ENCODE measurements at places on chromosomes 3 and 15. TPM values are rescaled to one million over a fixed set of nuclear protein-coding genes. Genes with fewer than 3 reads are reported as not detected.

Gene BTLA
- not detected for total RNA-seq

Gene PLSCR2
- total RNA-seq: not detected

Gene TMEM108
- not detected for total RNA-seq

Gene CD200R1
- total RNA-seq: not detected

Gene CTDSPL2
- total RNA-seq: 73.8 TPM

DNA sequence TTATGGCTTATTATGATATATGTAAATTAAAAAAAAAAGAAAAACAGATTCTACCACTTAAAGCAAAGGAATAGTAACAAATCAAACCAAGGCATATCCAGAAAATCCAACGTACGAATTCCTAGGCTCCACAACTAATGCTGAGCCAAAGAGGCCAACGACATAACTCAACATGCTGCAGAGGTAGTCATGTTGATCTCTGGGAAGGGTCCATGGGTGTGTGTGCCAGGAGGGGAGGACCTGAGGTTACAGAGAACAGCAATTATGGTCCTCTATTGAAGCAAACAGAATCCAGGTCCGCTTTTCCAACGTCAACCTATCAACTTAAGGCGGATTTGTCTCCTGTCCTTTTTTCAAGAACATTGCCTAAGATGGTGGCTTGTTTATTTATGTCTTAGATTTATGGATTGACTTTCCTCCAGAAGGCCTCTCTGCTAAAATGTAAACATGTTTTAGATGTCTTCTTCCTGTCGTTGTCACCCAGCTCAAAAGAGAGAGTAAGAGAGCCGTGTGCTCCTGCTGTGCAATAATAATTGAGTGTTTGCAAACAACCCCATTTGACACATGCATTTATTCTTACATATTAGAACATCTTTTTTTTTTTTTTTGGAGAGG, 20.4 kb downstream of the NANOGP8 start:
- no peak for DNase-seq

DNA sequence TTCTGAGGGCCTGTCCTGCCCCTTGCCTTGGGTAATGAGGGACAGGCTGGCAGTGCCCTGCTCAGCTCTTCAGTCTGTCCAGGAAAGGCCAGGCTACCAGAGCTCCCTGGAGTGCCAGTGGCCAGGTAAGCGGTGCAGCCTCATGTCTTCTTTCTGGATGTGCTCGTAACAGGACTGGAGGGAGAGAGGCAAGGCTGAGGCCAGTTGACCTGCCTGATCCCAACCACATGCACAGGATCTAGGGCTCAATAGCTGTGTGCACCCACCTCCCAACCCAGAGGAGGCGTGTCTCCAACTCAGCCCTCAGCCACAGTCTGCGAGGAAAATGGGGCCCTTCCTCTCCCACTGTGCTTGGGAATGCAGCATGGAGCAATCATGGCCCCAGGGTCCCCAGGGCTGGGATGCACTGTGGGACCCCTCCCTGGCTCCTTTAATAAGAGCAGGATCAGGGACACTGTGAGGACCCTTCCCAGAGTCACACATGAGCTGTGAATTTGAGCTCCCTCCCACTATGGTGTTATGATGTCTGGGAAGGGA, 22.5 kb downstream of the ALS2CL start:
- no peak for DNase-seq

- DNase-seq: no peak
Observed at GRCh38 chr3:139534455-139534812, 5.1 kb downstream of the RBP1 start.

- no peak for DNase-seq
Observed at GRCh38 chr15:42036112-42036905, 15.5 kb upstream of the PLA2G4E start.

DNA sequence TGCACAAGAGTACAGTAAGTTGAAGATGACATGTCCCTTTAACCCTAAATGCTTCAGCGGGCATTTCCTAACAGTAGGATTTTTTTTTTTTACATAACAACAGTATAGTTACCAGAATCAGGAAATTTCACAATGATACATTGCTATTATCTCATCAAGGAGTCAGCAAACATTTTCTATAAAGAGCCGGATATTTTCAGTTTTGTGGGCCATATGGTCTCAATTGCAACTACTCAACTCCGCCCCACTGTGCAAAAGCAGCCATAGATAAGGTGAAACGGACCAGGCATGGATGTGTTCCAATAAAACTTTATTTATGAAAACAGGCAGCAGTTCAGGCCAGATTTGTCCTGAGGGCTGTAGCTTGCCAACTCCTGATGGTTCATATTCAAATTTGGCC, 130.6 kb downstream of the SMAD6 start:
- DNase-seq: peak; percentile 25

DNA sequence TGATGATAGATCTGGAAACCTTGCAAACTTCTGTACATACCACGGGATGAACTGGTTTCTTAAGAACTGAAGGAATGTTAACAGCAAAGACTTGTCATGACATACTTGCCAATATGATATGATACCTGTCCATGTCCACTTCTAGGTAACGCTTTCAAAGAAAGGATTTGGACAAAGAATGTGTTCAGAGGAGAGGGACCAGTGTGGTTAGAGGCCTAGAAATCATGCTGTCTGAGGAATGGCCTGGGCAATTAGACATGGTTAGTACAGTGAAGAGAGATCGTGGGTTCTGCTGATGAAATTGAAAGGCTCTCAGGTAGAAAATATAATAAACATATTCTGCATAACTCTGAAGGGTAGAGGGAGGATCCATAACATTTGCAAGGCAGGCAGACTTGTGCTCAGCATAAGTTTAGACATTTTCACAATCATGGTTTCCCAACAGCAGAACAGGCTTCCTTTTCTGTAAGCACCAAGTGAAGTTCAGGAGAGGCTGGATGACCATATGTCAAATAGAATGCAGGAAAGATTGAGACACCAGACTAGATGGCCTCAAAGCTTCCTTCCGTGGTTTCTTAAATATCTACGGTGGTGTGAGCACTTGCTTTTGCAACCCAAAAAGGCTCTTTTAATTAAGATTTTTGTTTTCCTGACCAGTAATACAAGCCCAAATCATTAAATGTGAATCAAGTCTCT, 39.9 kb downstream of the TGFBR2 start:
- no peak for DNase-seq

- peak; percentile 46 for DNase-seq
Observed at GRCh38 chr3:188421151-188421821, 267.3 kb downstream of the LPP start.

GRCh38 chr3:125062904-125063618, 7.3 kb upstream of the HEG1 start:
- DNase-seq: peak; percentile 53
